ENCODE measurements at places on chromosomes 5 and 9.

DNA sequence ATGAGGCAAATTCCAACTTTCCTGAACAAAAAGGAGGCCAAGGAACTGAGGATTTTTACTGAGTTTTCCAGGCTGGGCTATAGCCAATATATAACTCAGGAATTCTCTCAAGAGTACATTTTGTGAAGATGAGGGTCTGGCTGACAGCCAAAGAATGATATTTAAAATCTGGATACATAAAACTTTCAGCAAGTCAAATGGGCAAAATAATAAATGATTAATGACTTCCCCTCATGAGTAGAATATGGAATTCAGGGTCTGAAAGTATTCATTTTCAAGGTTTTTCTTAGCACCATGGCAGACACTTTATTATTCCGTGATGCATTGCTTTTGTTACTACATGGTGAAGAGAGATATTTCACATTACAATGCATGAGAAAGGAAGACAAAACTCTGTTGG, 7.8 kb downstream of the FAM81B start:
- no peak for DNase-seq

DNA sequence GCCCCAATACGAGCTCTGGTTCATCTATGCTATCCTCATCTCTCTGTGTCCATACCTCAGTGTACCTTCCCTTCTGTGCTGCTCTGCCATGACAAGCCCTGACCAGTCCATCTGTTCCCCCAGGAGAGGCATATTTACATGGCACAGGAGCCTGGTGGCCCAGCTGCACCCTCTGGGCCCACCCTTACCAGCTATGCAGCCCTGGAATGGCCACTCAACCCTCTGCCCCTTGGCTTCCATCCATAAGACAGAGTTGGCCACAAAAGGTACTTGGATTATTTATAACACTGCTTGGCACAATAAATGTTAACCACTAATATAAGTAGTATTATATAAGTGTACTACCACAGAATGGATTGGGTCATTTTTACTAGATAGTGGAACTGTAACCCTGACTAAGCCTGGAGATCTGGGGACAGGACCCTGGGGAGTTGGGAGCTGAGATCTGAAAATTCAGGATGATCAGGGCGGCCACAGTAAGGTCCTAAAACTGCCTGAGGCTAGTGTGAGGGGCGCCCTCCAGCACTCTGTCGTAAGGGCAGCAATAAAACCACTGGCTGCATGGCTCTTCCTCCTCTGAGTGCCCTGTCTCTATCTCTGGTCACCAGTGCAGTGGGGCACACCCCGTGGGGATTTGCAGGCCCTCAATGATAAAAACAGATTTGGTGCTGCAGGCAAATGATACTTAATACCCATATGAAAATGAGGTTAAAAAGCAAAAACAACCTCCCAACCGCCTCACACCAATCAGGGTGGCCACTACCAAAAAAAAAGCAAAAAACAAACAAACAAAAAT, 65.8 kb downstream of the SEMA4D start:
- no peak for DNase-seq

DNA sequence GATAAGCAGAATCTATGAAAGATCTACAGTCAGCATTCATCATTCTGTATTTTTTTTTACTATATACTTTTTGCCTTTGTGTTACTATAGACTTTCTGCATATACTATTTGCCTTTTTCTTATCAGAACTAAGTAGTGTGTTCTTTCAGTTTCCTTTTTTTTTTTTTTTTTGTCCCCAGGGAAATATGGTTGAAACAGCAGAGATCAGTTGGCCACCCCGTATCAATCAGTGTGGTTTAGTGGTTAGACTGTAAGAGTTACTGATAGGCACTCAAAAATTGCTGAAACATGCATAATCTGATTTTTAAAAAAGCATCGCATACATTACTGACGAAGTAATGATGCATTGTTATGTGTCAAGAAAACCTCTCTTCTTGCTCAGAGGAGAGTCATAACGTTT, 990.8 kb upstream of the EDIL3 start:
- no peak for DNase-seq

DNA sequence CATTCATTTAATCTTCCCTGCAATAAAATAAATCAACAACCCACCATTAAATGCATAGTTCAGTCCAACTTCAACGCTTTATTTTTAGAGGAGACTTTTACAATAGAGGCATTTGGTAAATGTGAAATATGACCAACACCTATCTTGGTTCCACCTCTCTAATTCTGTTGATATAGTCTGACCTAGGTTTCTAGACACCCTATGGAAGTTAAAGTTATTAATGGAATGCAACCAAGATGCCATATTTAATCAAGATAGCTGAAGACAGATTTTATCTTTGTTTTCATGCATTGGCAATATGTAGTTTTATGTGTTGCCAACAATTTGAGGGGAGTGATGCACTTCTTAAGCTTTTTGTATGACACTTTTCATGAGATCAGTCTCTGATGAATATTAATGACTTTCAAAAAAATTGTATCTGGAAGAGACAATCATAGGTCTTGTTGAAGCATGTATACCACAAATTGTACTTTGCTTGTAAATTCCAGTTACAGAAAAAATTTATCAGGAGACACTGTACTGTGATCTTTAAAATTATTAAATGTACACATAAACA, 101.7 kb upstream of the IFNK start:
- DNase-seq = no peak

- no peak for DNase-seq
Measured at GRCh38 chr9:74303945-74304344, 193.2 kb upstream of the RORB start.

GRCh38 chr9:129640871-129641749, 841 bp downstream of the ASB6 start:
- no peak for DNase-seq

Measured in D721Med (cell line).